ENCODE measurements at places on chromosomes 7 and 10.

DNA sequence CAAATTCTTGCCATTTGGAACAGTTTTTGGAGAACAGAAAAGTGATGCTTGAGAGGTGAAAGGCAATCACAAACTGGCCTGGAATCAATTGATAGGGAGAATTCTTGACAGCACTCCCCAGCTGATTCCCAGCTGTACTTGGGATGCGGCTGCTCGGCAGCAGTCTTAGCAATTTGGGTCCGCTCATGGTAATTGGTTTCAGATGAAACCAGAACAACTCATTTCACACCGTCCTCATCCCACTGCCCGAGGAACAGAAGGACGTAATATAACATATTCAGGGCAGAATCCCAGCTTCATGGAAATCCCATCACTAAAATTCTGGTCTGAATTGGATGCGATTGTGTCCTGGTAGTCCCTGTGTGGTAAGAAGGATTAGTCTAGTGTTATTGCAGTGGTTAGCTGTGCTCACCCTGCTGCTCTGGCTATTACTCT lies 223.3 kb upstream of the FERD3L start:
- DNase-seq, result no peak

DNA sequence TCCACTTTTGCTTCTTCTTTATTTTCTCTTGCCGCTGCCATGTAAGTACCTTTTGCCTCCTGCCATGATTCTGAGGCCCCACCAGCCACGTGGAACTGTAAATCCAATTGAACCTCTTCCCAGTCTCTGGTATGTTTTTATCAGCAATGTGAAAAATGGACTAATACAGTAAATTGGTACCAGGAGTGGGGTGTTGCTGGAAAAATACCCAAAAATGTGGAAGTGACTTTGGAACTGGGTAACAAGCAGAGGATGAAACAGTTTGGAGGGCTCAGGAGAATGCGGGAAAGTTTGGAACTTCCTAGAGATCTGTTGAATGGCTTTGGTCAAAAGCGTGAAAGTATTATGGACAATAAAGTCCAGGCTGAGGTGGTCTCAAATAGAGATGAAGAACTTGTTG lies 670.3 kb upstream of the ZWINT start:
- no peak for DNase-seq

DNA sequence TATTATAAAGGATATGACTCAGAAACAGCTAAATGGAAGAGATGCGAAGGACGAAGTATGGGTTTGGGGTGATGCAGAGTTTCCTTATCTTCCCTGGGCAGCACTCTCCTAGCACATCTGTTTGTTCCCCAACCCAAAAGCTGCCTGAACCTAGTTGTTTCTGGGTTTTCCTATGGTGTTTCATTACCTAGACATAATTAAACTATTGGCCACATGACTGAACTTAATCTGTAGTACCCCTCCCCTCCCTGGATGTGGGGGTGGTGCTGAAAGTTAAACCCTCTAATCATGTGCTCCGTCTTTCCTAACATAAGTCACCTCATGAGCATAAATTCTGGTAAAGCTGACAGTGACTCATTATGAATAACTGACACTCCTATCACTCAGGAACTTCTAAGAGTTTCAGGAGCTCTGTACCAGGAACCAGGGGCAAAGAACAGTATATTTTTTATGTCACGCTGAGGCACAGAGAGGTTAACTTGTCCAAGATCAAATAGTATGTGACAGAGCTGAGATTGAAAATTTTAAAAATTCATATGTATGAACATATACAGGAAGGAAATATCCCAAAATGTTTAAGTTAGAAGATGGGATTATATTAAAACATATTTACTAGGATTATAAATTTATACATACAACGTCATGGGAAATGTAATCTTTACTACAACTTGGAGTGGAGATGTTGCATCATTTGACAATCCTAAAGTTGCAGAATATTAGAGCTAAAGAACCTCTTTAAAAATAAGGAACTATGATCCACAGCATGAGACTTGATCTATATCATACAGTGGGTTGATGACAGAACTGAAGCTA lies 4.8 kb downstream of the STRIP2 start:
- DNase-seq, result no peak

- no peak for DNase-seq
These were observed 146.7 kb upstream of the SP4 start for GRCh38 chr7:21281193-21281592.

DNA sequence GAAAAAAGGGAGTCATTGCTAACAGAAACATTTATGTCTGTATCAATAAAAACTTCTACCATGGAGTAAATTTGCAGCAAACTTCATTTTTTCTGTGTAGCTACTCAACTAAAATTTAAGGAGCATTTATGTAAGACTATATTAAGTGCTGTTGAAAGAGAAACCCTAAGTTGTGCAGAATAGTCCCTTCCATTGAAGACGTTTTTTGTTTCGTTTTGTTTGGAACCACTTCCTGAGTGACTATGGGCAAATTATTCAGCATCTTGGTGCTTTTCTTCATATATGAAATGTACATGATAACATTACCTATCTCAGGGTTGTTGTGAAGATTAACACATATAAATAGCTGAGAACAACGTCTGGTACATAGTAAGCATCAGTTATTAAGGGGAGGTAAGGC lies 24.3 kb downstream of the SEM1 start:
- no peak for DNase-seq

GRCh38 chr7:14024406-14024805 lies 34.9 kb upstream of the ETV1 start:
- DNase-seq, result no peak

DNA sequence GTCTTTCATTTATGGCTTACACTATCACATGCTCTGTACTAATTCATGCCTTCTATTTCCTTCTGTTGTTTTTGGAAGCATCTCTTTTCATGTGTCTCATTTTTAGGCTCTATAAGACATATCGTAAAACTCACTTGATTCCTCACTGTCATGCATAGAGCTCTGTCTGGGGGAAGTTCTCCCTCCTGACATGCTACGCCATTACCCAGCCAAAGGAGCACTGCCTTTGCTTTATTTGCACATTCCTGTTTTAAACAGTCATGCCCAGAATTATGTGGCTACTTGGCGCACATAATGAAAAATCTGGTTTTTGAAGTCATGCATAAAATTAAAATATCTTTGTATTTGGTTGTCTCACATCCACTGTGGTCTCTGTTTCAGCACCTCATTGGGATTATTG lies 17.6 kb upstream of the AKR1C3 start:
- no peak for DNase-seq

- no peak for DNase-seq
These were observed 6.4 kb downstream of the AGBL3 start for GRCh38 chr7:134992626-134993179.

GRCh38 chr7:66355756-66356155 lies 150.6 kb downstream of the TPST1 start:
- no peak for DNase-seq

DNA sequence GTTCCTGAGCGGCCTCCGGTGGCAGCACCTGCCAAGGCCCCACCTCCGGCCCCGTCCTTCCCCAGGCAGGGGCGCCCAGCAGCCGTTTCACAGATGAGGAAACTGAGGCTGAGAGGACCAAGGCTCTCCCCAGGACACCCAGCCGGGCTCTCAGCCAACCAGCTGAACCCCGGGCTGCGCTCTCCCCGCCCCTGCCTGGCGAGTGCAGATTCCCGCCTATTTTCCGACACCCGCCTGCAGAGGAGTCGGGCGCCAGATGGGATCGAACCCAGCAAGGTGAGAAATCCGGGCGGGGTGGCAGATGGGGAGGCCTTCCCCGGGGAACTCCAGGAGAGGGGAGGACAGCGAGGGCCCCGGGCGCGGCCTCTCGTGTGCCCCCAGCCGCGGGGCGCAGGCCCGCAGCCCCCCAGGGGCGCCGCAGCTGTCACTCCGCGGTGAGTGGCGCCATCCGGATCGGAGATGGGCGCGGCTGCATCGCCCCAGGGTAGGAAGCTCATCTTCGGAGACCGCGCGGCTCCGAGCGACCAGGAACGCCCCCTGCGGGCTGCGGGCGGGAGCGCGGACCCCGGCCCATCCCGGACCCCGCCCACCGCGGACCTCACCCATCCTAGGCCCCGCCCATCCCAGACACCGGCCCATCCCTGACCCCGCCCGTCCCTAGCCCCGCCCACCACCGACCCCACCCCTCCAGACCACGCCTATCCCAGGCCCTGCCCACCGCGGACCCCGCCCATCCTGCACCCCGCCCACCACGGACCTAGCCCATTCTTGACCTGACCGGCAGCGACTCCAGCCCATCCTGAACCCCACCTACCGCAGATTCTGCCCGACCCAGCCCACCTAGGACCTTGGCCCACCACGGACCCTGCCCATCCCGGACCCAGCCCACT lies 90.3 kb downstream of the MICALL2 start:
- no peak for DNase-seq

DNA sequence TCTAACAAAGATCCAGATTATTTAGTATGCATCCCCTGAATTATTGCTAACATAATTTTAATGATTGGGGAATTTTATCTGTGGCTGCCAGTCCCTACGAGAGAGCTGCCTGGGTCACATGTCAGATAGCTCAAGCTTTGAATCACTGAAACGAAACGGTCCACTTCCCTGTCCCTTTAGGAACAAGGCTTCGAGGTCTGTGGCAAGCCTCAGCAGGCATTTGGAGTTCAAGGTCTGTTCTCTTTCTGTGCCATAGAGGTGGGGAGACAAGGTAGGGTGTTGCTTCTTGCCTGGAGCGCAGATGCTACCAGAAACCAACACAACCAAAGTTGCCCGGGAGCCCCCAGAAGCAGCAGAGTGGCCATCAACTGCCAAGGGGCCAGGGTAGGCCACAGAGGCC lies 13.9 kb upstream of the SH2D4B start:
- DNase-seq, result no peak

- DNase-seq, result no peak
These were observed 51.4 kb downstream of the PLPP4 start for GRCh38 chr10:120508393-120508792.

GRCh38 chr7:1283337-1283736 lies 50.7 kb downstream of the UNCX start:
- no peak for DNase-seq

DNA sequence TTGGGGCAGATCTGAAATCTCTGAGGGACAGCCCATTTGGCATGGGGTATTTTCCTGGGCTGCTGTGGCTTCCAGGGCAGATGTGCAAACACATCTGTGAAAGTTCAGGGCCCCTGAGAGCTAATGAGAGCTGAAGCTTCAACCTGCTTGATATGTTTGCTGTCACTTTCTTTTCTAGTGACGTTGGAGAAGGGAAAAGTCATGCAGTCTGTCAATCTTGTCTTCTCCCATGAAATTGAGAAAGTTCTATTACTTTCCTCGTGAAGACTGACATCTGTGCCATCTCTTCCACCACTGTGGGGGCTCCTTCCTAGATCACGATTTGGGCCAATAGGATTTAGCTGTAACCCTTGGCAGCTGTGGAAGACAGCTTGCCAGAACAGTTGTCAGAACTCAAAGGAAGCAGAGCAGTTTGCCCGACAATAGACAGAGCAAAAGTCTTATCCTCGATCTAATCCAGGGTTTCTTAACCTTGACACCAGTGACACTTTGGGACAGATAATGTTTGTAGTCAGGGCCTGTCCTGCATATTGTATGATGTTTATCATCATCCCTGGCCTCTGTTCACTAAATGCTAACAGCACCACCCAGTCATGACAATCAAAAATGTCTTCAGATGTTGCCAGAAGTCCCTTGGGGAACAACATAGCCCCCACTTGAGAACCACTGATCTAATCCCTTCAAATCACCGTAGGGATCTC lies 586.5 kb downstream of the LRMDA start:
- no peak for DNase-seq

- no peak for DNase-seq
These were observed 21.7 kb downstream of the PAPOLB start for GRCh38 chr7:4840079-4840501.

GRCh38 chr7:51980313-51980712 lies 663.7 kb upstream of the COBL start:
- DNase-seq, result no peak

GRCh38 chr7:139393621-139394211 lies 34.0 kb downstream of the LUC7L2 start:
- DNase-seq, result no peak

- no peak for DNase-seq
These were observed 233.3 kb upstream of the FOXP2 start for GRCh38 chr7:114181280-114181679.

DNA sequence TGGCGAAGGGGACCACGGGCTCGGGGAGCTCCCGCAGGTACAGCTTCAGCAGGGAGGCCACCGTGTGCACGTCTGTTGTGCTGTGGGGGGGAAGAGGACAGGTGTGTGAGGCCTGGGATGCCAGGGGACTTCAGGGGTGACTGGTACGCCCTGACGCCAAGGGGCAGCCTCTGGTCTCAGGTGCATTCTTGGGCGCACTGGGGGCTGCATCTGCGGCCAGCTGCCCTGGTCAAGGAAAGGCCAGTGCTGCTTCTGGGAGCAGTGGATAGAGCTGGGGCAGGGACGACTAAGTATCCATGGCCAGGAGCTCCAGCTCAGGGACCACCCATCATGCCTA lies 148.5 kb downstream of the MAPK8 start:
- DNase-seq, result no peak

DNA sequence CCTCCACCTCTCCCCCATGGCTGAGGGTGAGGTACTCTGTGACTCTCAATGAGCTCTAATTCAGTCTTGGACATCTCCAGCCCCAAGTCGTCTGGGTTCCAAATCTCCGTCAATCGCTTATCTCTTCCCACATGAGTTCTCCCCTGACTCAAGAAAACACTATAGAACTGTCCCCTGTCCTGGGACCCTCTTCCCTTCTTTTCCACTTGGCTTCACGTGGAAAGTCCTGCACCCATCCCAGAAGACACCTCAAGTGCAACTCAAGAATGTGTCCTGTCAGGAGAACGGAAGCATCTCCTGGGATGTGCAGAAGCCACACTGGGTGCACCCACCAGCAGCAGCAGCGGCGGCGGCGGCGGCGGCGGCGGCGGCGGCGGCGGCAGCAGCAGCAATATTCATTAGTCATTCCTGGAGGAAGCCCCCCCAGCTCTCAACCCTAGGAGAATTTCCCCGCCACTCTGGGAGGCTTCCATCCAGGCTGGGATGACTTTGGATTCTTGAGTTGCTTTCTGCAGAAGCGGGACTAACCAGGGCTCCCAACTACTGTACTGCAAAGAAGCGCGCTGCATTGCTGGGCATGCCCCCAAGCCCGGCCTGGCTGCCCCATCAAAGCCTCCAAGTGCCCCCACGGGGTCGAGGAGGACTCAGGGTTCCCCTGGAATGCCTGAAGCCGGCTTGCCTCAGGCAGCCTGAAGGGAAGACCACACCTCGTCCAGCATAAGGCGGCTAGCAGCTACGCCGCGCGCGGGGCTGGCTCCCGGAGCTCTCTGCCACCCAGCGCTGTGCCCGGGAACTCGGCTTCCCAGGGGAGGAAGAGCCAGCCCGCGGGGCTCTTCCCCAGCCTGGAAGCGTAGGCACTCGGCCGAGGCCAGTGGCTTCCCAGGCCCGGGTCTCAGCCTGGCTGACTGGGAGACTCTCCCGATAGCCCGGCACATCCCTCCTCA lies 1.0 kb downstream of the CRTAC1 start:
- no peak for DNase-seq
